ENCODE measurements at places on chromosomes 16 and 17. TPM values are rescaled to one million over a fixed set of nuclear protein-coding genes. Genes with fewer than 3 reads are reported as not detected.

TMEM235 gene
- total RNA-seq, result 0.43 TPM

CLEC18B gene
- 8.2 TPM for total RNA-seq

ALDH3A2 gene
- total RNA-seq, result 69.8 TPM

ARL6IP1 gene
- total RNA-seq, result 205 TPM

CA10 gene
- 0.90 TPM for total RNA-seq

BRIP1 gene
- 18.9 TPM for total RNA-seq

FGF11 gene
- total RNA-seq, result 21.8 TPM

SPNS2 gene
- total RNA-seq, result 16.1 TPM

NPEPPS gene
- 150 TPM for total RNA-seq

CCL18 gene
- 0.60 TPM for total RNA-seq

LITAFD gene
- not detected for total RNA-seq

CCDC154 gene
- total RNA-seq, result 2.2 TPM

STARD3 gene
- total RNA-seq, result 52.0 TPM
